ENCODE measurements at places on chromosomes 3 and 15.

DNA sequence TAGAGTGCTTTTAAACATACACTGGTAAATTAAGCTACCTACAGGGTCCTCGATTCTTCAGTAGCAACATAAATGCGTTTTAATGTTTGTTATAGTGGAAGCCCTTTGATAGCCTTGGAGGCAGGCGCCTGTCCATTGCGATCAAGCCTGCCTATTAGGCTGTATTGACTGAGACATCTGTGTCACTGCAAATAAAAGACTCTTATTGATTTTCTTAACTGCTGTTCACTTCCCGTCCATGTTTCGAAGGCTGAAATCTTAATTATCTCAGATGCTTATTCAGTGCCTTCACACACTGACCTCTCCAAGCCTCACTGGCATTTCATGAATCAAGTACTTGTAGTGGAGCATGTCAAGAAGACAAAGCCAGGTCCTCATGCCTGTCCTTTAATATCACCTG lies 51.1 kb downstream of the MAP2K5 start:
- no peak for DNase-seq

DNA sequence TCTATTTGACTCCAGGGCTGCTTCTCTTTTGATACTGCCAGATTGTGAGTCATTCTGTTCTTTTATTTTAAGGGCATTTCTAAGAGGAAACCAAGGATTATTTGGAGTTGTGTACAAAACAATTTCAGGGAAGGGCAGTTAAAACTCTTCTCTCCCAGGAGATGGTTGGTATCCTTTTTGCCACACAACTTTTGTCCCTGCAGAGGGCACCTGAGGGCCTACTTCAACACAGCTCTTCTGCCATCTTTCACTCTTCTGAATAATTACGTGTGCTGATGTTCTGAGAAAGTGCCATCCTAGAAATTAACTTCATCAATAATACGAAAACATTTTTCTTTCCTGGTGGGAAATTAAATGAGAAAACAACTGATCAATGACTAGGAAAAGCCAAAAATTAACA lies 75.7 kb upstream of the GADL1 start:
- DNase-seq = no peak

DNA sequence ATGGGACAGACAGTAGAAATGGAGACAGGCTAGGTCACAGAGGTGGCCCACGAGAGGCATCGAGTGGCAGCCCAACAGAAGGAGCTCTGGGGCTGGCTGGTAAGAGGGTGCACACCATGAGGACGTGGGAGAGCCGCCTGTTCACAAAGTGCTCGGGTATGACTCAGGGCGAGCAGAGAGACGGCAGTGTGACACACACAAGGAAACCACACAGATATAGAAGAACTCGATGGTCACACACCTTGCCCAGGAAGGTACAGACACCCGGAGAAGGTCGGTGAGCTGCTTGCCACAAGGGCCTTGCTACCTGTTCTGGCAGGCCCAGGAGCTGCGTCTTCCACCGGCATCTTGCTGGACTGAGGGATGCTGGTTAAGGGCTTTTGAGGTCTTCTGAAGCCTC lies 50.2 kb downstream of the CA12 start:
- DNase-seq = peak; percentile 25

GRCh38 chr3:176106380-176106779 lies 1090.9 kb downstream of the TBL1XR1 start:
- no peak for DNase-seq

GRCh38 chr3:46851364-46852333 lies 11.6 kb downstream of the MYL3 start:
- DNase-seq = no peak

DNA sequence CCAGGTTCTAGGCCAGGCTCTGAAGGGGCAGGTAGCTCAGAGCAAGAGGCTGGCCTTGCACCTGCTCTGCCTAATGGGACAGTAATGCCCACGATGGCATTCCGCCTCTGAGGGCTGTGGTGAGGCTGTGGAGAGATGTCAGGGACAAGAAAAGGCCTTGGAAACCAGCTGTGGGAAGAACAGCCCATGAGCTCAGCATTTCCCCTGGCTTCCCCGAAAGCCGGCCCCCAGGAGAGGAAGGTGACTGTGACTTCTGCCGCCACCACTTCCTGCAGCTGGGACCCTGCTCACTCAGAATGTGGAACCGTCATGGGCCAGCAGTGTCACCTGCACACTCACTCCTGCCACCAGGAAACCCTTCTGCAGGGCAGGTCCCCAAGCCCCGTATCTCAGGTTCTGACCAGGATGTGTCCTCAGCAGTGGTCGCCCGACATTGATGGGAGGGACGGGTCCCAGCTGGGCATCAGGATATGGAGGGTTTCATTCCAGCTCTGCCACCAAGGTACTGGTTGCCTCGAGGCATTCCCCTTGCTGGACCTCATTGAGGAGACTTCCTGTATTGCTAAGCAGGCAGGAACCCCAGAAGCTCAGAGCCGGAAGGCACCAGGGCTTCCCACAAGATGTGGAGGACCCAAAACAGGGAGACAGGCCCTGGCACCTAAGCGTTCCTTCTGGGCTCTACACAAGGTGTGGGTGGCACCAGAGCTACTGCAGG lies 30.7 kb downstream of the SEMA7A start:
- DNase-seq = peak; percentile 63

DNA sequence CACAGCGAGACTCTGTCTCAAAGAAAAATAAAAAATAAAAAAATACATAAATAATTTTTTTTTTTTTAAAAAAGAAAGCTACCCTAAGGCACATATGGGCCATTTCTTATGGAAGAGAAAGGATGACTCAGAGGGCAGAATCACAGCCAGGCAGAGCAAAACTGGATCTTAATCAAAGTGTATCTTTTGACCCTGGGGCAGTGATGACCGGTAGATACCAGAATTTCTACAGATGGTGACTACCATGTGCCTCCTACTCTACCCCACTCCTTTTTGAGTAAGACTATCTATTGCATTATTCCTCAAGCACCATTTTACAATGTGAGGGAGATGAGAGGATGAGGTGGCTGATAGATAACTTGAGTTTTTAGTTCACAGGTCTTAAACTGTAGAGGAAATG lies 26.0 kb downstream of the TARS3 start:
- no peak for DNase-seq

DNA sequence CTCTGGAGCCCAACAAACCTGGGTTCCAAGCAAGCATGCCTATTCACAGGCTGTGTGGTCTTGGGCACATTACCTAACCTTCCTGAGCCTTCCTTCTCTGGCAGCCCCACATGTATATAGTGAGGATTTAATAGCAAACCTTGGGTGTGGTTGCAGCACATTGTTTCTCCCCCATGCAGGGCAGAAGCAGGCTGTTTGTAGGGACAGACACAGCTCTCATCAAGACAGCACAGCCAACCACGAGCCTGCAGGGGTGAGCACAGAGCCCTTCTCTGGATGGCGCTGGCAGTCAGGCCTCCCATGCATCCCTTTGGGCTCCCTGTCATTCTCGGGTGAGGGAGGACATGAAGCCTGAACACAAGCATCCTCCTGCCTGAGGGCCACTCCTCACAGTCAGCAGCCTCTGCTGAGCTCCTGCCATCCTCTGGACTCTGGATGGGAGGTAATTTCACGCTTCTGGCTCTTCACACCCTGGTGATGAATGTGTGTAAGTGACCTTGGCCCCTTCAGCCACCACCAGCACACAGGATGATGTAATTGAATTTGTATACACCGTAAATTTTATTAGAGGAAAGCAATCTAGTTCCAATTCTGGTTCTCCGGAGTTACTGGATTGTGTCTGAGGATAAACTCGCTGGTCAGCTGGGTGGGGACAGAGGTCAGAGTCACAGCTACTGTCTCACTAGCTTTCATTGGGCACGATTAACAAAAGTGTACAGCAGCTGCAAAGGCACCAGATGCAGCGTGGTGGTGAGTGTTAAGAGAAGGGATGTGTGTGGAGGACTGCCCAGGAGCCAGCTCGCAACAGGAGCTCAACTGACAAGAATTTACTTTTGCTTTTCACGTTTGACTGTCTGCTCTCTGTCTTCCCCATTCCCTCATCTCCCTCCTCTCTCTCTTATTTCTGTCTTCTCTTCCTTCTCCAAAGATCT lies 118.1 kb downstream of the CLSTN2 start:
- DNase-seq = no peak

DNA sequence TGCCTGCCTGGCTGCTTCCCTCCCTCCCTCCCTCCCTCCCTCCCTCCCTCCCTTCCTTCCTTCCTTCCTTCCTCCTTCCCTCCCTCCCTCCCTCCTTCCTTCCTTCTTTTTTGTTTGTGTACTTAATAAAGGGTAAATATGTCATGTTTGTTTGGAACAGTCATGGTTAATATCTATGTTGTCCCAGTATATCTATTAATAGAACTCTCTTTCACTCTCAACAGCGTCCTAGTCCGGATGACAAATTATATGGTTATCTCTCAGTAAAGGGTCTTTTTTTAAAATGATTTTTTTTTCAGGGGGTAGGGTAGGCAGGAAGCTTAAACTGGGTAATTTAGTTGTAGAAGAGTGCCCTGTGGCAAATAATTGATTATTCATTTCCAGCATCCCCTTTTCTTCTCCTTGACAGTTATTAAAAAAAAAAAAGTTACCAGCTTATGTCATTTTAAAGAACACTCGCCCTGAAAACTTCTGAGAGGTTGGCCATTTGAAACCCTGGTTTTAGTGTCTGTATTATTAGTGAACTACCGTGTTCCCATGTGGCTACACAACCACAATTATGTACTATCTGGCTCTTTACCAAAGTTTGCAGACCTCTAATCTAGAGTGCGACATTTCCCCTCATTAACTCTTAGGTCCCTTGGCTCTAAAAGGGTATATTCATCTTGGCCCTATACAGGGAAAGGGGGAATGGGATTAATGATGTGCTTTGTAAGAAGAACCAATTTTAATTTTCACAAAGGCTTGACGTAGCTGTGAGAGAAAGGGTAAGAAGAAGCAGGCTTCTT lies 13.7 kb downstream of the TAGLN3 start:
- DNase-seq = no peak

- no peak for DNase-seq
These were observed 25.3 kb upstream of the CORO2B start for GRCh38 chr15:68553314-68553993.

GRCh38 chr3:356952-357351 lies 160.4 kb downstream of the CHL1 start:
- no peak for DNase-seq

DNA sequence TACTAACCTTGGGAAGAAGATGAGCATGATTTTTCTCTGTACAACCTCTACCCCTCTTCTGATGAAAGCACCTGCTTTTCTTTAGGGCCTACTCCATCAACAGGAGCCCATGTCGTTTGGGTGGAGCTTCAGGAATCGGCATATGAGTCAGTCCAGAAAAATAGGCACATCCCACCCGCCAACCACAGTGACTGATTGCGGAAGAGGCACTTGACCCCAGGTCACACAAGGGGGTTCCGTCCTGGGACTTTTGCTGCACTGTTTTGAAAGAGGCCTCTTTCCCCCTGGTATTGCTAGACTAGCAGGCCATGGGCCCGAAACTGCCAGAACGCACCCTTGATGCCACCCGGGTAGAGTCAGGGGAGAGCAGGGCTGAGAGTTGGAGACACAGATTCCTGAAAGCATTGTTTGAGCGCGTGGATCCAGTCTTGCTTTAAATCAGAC lies 19.3 kb upstream of the NRROS start:
- no peak for DNase-seq

GRCh38 chr3:6679510-6679909 lies 181.4 kb upstream of the GRM7 start:
- DNase-seq = no peak

- DNase-seq = no peak
These were observed 392.6 kb upstream of the TPM1 start for GRCh38 chr15:62649793-62650420.

GRCh38 chr3:8443829-8444791 lies 57.5 kb upstream of the LMCD1 start:
- DNase-seq = no peak

- no peak for DNase-seq
These were observed 15.4 kb upstream of the CASR start for GRCh38 chr3:122168044-122168443.

DNA sequence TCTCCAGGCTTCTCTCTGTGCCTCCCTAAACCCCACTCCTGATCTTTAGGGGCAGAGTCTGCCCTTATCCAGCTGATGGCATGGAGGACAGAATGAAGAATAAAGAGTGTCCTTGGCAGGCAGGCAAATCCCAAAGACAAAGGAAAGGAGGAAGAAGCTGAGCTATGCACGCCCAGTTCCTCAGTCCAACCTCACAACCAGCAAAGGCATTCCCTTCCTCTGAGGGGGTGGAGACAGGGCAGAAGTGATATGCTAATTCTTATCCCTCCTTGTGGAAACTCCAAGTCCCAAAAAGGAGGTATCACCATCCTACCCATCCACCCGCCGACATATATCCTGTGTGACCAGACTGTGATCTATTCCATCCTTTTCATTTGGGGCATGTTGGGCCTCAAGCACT lies 10.5 kb upstream of the CCDC54 start:
- no peak for DNase-seq

- peak; percentile 57 for DNase-seq
These were observed 8.8 kb downstream of the OIP5 start for GRCh38 chr15:41323611-41324010.

DNA sequence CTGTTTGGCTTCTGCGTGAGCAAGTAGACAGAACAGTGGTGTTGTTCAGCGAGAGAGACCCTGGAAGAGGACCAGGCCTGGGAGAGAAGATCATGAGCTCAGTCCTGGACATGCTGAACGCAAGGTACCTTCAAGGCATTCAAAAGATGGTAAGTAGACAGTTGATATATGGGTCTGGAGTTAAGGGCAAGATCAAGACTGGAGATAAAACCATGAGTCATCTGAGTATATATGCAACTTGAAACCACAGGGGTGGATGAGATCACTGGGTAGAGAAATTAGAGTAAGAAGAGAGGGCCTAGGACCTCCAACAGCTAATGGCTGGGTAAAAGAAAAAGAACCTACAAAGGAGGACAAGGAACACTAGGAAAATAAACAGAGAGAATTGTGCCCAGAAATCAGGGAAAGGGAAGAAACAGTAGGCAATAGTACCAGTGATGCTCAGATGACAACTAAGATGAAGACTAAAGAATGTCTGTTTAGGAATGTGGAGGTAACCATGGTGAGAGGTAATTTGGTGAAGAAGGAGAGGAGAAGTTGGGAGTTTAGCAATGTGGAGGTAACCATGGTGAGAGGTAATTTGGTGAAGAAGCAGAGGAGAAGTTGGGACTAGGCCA lies 343.2 kb upstream of the ADAMTS9 start:
- no peak for DNase-seq

DNA sequence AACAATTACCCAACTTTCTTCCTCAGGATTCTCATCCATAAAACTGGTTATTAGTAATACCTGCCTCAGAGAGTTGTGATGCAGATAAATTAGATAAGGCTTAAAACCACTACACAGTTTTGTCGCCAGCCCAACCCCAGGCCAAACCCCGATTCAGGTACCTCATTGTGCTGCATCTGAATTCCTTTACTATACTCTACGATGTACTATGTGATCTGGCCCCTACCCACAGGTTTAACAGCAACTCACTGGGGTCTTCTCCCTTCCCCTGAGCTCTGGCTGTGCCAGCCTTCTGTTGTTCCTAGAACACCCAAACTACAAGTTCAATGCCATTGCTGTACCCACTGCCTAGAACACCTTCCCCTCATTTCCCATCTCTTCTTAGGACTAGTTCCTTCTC lies 64.6 kb downstream of the MYO5A start:
- no peak for DNase-seq

DNA sequence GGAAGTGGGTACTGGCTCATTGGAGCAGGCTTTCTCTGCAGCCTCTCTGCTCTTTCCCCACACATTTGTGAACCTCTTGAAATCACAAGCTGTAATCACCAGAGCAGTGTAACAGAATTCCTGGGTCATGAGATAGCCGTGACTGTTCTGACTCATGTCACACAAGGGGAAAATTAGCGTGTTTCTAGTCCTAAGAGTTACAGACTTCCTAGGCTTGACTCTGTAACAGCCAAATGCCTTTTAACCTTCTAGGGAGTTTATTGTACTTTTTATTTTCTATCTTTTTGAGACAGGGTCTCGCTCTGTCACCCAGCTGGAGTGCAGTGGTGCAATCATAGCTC lies 54.7 kb upstream of the TRAK1 start:
- no peak for DNase-seq
